ENCODE measurements at places on chromosomes 3 and 15. TPM values are rescaled to one million over a fixed set of nuclear protein-coding genes. Genes with fewer than 3 reads are reported as not detected.

Gene CELSR3
- total RNA-seq, result 15.0 TPM

Gene SMAD6
- total RNA-seq, result 6.7 TPM

DNA sequence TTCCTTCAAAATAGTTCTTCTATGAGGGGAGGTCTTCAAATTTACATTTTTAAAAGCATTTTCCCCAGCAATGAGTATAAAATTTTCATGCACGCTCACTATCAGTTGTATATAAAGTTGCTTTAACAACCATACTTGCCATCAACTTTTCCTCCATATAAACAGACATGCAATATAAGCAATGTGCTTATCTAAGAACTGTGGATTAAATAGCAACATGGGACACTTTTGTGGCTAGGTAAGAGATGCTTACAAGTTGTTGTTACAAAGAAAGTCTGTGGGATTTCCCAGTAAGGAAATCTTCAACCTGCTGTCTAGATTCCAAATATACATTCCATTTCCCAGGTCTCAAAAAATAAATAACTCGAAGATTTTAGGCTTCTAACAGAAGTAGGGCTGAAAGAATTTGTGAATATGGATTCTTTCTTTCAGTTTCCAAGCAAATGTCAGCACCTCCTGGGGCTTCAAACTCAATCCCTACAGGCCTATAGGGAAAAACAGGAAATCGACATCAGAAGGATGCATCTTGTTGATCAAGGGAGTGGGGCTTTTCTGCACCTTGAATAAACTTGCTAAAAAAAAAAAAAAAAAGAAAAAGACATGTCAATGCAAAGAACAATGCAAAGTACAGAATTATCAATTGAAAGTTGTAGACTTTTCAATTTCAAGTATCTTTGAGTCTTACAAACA is 16.1 kb downstream of the TNIK start:
- H3K27me3 ChIP-seq, result no peaks in the 10 kb centered on the region
- H3K27ac ChIP-seq, result no peak overlapping the region
- H3K36me3 ChIP-seq, result no peaks in the 10 kb centered on the region
- H3K4me3 ChIP-seq, result no peak overlapping the region

GRCh38 chr15:57301307-57301706 is 75.0 kb upstream of the CGNL1 start:
- H3K4me3 ChIP-seq, result no peak overlapping the region
- H3K27ac ChIP-seq, result no peak overlapping the region
- H3K27me3 ChIP-seq, result no peaks in the 10 kb centered on the region
- no peak for DNase-seq
- H3K4me1 ChIP-seq, result peaks cover 3% of the 10 kb centered on the region

Gene ZNF860
- 0.41 TPM for total RNA-seq

GRCh38 chr3:3531476-3531875 is 267.8 kb upstream of the LRRN1 start:
- H3K4me1 ChIP-seq, result no peaks in the 10 kb centered on the region
- no peak overlapping the region for H3K4me3 ChIP-seq

- H3K27ac ChIP-seq, result no peak overlapping the region
- no peaks in the 10 kb centered on the region for H3K27me3 ChIP-seq
- H3K4me1 ChIP-seq, result no peaks in the 10 kb centered on the region
- no peak overlapping the region for H3K4me3 ChIP-seq
Observed at GRCh38 chr3:132783152-132783551, 60.9 kb upstream of the NPHP3 start.

Gene PARP14
- total RNA-seq, result 35.9 TPM

Gene RNF111
- total RNA-seq, result 23.7 TPM

- H3K4me3 ChIP-seq, result no peak overlapping the region
- no peak for DNase-seq
- H3K27ac ChIP-seq, result no peak overlapping the region
- H3K27me3 ChIP-seq, result no peaks in the 10 kb centered on the region
Observed at GRCh38 chr3:150733373-150733935, 29.5 kb downstream of the SIAH2 start.

Gene POLG
- total RNA-seq, result 159 TPM

GRCh38 chr15:97490429-97490828 is 470.1 kb upstream of the ARRDC4 start:
- no peak for DNase-seq
- no peaks in the 10 kb centered on the region for H3K4me1 ChIP-seq
- no peak overlapping the region for H3K27ac ChIP-seq
- no peaks in the 10 kb centered on the region for H3K36me3 ChIP-seq
- no peak overlapping the region for H3K4me3 ChIP-seq

GRCh38 chr15:55514414-55514850 is 6.4 kb upstream of the DNAAF4 start:
- no peak overlapping the region for H3K27ac ChIP-seq
- no peaks in the 10 kb centered on the region for H3K4me1 ChIP-seq
- no peaks in the 10 kb centered on the region for H3K27me3 ChIP-seq

- no peak for DNase-seq
- no peaks in the 10 kb centered on the region for H3K4me1 ChIP-seq
- no peaks in the 10 kb centered on the region for H3K36me3 ChIP-seq
- no peak overlapping the region for H3K27ac ChIP-seq
Observed at GRCh38 chr15:95693917-95694316, 636.6 kb upstream of the NR2F2 start.

- no peak overlapping the region for H3K4me3 ChIP-seq
- peaks cover 51% of the 10 kb centered on the region for H3K36me3 ChIP-seq
- no peak for DNase-seq
- H3K27me3 ChIP-seq, result no peaks in the 10 kb centered on the region
Observed at GRCh38 chr3:37053753-37054152, 60.4 kb downstream of the MLH1 start.

Gene LRRIQ4
- total RNA-seq, result not detected

DNA sequence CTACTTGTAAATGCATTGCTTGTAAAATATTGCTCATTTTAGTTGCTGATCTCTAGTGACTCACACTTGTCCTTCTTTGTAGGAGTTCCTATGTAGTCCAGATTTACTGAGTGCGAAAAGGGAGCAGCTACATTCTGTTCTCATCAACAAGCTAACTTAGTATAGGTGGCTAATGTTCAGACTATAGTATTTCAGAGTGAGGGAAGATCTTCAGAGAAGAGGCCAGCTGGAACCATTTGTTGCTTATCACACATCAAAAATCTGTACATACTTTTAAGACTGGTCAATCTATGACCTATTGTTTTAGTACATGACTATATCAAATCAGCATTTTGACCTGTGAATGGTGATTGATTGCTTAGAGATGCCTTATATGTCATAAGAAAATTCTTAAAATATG is 71.3 kb upstream of the THSD4 start:
- no peaks in the 10 kb centered on the region for H3K27me3 ChIP-seq
- no peaks in the 10 kb centered on the region for H3K4me1 ChIP-seq
- DNase-seq, result no peak
- no peak overlapping the region for H3K27ac ChIP-seq

GRCh38 chr3:25468866-25469319 is 40.8 kb downstream of the RARB start:
- DNase-seq, result peak; percentile 14
- no peak overlapping the region for H3K4me3 ChIP-seq
- H3K27me3 ChIP-seq, result no peaks in the 10 kb centered on the region
- H3K4me1 ChIP-seq, result peaks cover 31% of the 10 kb centered on the region
- H3K36me3 ChIP-seq, result no peaks in the 10 kb centered on the region

Gene LPCAT4
- total RNA-seq, result 140 TPM

GRCh38 chr3:50557915-50558314 is 9.6 kb downstream of the C3orf18 start:
- H3K27me3 ChIP-seq, result peaks cover 4% of the 10 kb centered on the region
- no peak overlapping the region for H3K4me3 ChIP-seq
- H3K36me3 ChIP-seq, result no peaks in the 10 kb centered on the region
- no peak overlapping the region for H3K27ac ChIP-seq
- no peaks in the 10 kb centered on the region for H3K4me1 ChIP-seq

DNA sequence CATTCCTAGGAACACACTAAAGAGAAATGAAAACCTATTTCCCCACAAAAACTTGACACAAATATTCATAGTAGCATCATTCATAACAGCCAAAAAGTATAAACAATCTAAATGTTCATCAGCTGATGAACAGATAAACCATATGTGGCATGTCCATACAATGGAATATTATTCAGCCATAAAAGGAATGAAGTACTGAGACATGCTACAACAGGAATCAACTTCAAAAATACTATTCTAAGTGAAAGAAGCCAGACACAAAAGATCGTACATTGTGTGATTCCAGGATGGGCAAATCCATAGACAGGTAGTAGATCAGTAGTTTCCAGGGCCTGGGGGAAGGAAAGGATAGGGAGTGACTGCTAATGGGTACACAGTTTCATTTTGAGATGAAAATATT is 118.0 kb downstream of the GSK3B start:
- H3K27me3 ChIP-seq, result no peaks in the 10 kb centered on the region
- H3K27ac ChIP-seq, result no peak overlapping the region
- no peaks in the 10 kb centered on the region for H3K4me1 ChIP-seq
- DNase-seq, result no peak

DNA sequence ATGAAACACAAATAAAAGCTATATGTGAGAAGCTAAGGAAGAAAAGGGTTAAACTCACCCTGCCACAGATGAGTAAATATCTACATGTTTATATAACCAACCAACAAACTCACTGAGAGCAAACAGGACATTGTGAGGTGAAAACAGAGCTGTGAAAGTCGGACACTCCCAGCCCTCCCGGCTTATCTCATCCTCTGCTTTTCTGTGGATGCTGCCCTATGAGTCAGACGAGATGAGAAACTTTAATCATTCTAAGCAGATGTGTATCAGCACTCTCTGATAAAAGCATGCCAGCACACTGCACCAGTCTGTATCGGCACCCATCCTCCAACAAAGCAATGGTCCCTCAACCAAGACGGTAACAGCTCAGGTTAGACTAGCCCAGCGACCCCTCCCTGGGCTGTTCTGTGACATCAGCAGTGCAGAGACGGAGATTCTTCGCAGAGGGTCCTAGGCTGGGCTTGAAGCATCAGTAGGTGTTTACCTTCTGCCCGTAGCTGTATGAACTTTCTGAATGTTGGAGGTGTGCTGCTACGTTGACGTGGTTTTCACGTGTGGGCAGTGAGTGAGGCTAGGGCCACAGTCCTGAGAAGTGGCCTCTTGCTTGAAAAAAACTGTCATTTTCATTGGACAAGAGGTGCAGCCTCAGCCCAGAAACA is 119.8 kb upstream of the ALDH1A3 start:
- H3K27ac ChIP-seq, result peak overlapping the region; percentile 24
- DNase-seq, result no peak
- H3K4me1 ChIP-seq, result peaks cover 14% of the 10 kb centered on the region
- H3K27me3 ChIP-seq, result peaks cover 8% of the 10 kb centered on the region
- no peaks in the 10 kb centered on the region for H3K36me3 ChIP-seq

DNA sequence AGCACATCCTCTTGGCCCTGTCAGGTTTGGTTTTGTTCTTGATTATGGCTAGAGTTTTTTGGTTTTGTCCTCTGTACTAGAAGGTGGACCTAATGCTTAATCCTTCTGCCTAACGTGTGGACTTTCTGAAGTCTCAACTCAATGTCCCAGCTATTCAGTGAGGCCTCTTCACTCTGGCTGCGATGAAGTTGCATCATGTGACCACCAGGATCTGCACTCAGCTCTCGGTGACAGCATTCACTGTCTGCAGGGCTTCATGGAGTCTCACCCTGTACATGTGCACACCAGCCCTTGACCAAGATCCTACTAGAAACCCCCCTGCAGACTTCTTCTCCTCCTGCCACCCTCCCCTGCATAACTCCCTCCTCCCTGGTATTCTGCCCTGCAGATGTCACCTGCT is 38.7 kb upstream of the HRH1 start:
- DNase-seq, result no peak
- H3K27me3 ChIP-seq, result peaks cover 6% of the 10 kb centered on the region
- H3K27ac ChIP-seq, result no peak overlapping the region
- no peaks in the 10 kb centered on the region for H3K36me3 ChIP-seq

Gene SLC27A2
- 38.3 TPM for total RNA-seq

DNA sequence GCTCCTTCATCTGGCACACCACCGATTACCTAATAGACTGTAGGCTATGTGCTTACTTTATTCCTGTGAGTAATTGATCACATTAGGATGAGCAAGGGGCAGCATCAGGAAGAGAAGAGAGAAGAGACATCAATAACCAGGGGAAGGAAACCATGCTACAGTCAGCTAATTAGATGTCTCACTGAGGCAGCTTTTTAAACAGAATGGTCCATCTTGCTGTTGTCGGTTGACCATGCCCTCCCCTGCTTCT is 278.4 kb downstream of the RPLP1 start:
- no peaks in the 10 kb centered on the region for H3K4me1 ChIP-seq
- H3K27ac ChIP-seq, result no peak overlapping the region
- no peak for DNase-seq
- H3K36me3 ChIP-seq, result no peaks in the 10 kb centered on the region

Gene PARP6
- 44.1 TPM for total RNA-seq

- no peaks in the 10 kb centered on the region for H3K36me3 ChIP-seq
- H3K27me3 ChIP-seq, result no peaks in the 10 kb centered on the region
Observed at GRCh38 chr15:39976291-39977274, 42.7 kb downstream of the EIF2AK4 start.

DNA sequence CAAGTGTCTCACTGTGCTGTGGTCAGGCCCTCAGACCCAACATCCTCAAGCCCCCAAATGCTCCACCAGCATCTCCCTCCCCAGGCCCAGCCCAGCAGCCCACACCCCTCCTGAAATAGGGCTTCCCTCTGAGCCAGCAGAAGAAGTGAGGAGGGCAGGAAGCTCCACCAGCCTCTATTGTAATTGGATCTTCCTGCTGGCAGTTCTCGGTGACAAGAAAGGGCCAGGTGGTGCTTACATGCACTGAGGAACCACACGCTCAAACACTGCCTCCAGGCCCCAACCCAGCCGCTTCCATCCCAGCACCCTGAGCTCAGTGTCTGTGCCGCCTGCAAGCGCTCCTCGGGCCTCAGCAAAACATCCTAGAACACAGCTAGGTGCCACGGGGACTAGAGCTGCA is 96.7 kb downstream of the ATP10A start:
- H3K27me3 ChIP-seq, result no peaks in the 10 kb centered on the region
- DNase-seq, result no peak
- H3K27ac ChIP-seq, result no peak overlapping the region
- H3K4me1 ChIP-seq, result no peaks in the 10 kb centered on the region
- no peaks in the 10 kb centered on the region for H3K36me3 ChIP-seq
- H3K4me3 ChIP-seq, result no peak overlapping the region

DNA sequence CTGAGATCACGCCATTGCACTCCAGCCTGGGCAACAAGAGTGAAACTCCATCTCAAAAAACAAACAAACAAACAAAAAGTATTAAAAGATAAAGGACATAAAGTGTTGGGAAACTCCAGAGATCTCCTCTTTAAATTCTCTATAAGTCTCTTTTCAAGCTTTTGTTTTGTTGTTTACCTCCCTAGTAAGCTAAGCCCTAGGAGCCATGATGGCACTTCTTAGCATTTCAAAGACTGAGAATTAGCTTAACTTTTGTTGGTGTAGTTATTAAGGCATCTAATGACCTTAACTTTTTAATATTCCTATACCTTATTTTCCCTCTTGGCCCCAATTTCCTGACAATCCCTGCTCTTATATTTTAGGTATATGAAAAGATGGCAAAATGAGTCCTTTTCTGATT is 157.3 kb downstream of the ZNF609 start:
- no peaks in the 10 kb centered on the region for H3K27me3 ChIP-seq
- no peak for DNase-seq
- H3K27ac ChIP-seq, result no peak overlapping the region
